Activated T-cell treated with anti-CD3 and anti-CD28 coated beads, Interleukin-2, amount 50 U/mL, for 72 hours (primary cell): ENCODE measurements at places on chromosomes 7 and 10. TPM values are rescaled to one million over a fixed set of nuclear protein-coding genes. Genes with fewer than 3 reads are reported as not detected.

- peaks cover 6% of the 10 kb centered on the region for H3K4me1 ChIP-seq
- H3K4me3 ChIP-seq = no peak overlapping the region
- H3K27me3 ChIP-seq = peaks cover 10% of the 10 kb centered on the region
- H3K36me3 ChIP-seq = no peaks in the 10 kb centered on the region
- no peak for DNase-seq
These were observed 19.7 kb downstream of the LIPK start for GRCh38 chr10:88725798-88726197.

- no peak overlapping the region for H3K4me3 ChIP-seq
- DNase-seq = no peak
- H3K36me3 ChIP-seq = no peaks in the 10 kb centered on the region
- peaks cover 9% of the 10 kb centered on the region for H3K4me1 ChIP-seq
- H3K27me3 ChIP-seq = peaks cover 38% of the 10 kb centered on the region
These were observed 4.0 kb upstream of the GFRA1 start for GRCh38 chr10:116276981-116277380.

DNA sequence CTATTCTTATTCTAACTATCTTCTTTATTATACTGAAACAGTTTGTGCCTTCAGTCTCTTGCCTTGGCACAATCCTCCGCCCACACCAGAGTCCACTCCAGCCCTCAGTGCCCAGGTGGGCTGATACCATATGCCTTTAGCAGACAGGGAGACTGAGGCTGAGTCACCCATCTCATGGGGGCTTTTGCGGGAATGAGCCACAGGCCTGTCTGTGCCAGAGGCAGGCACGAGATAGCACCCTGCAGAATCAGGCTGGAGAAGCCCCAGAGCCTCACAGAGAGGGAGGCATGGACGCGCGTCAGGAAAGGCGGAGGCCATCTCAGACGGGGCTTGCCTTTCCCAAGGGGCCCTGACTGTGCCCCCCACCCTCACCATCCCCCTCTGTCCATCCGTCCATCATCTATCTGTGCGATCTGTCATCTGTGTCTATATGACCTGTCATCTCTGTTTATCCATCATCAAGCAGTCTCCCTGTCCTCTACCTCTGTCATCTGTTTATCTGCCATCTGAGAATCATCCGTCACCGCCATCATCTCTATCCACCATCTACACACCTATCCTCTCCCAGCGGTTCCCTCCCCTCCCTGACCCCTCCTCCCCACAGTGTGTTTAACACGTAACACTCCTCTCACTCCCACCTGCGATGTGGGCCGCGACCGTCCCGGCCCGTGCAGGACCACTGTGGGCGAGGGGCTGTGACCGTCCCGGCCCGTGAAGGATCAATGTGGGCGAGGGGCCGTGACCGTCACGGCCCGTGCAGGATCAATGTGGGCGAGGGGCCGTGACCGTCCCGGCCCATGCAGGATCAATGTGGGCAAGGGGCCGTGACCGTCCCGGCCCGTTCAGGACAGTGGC lies 7.3 kb upstream of the ADAP1 start:
- H3K4me3 ChIP-seq = no peak overlapping the region
- H3K27me3 ChIP-seq = no peaks in the 10 kb centered on the region
- no peaks in the 10 kb centered on the region for H3K36me3 ChIP-seq

DNA sequence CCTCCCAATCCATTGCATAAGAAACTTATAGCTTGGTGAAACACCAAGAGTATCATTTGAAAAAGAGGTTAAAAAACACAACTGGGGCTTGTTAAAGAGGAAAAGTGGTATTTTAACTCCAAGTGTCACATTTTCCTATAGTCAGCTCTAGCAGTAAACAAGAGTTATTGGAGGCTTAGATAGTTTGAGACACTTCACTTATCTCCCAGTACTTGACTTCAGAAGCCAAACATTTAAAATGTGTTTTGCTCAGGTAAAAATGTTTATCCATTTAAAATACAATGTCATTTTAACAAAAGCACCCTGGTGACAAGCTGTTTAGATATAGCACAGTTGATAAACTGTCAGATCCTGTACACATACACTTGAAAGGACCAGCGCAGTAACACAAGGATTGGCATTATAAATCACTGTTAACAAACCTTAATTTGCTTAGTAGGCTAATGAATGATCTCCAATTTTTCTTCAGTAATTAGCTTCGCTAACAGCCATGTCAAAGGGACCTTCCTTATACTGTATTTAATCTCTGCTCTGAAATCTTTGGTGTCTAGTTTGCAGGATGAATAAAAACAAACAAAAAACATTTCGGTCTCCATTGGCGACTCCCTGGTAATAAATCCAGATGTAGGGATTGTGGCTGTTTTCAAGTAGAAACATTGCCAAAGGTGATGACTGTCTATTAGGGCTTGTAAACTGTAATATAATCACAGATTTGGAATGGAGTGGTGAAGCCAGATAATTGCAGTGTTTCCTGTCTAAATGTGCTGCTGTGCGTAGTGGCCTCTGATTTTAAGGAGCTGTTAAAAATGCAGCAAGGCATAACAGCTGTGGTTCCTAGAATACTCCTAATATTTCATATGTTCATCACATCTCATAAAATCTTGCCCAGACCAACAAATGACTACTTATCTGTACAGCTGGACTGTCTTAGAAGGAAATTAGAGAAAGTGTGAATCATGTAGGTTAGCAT lies 545.1 kb downstream of the AUTS2 start:
- DNase-seq = no peak
- H3K4me1 ChIP-seq = no peaks in the 10 kb centered on the region
- no peak overlapping the region for H3K4me3 ChIP-seq
- no peaks in the 10 kb centered on the region for H3K36me3 ChIP-seq

GRCh38 chr10:124705381-124705740 lies 38.8 kb downstream of the FAM53B start:
- H3K4me1 ChIP-seq = peaks cover 96% of the 10 kb centered on the region
- H3K4me3 ChIP-seq = no peak overlapping the region
- H3K27ac ChIP-seq = no peak overlapping the region
- no peaks in the 10 kb centered on the region for H3K27me3 ChIP-seq
- no peak for DNase-seq

- H3K27ac ChIP-seq = no peak overlapping the region
- no peak overlapping the region for H3K4me3 ChIP-seq
- no peaks in the 10 kb centered on the region for H3K36me3 ChIP-seq
- H3K27me3 ChIP-seq = no peaks in the 10 kb centered on the region
- no peak for DNase-seq
- H3K4me1 ChIP-seq = peaks cover 15% of the 10 kb centered on the region
These were observed 110.9 kb upstream of the PPIF start for GRCh38 chr10:79236433-79236765.

DNA sequence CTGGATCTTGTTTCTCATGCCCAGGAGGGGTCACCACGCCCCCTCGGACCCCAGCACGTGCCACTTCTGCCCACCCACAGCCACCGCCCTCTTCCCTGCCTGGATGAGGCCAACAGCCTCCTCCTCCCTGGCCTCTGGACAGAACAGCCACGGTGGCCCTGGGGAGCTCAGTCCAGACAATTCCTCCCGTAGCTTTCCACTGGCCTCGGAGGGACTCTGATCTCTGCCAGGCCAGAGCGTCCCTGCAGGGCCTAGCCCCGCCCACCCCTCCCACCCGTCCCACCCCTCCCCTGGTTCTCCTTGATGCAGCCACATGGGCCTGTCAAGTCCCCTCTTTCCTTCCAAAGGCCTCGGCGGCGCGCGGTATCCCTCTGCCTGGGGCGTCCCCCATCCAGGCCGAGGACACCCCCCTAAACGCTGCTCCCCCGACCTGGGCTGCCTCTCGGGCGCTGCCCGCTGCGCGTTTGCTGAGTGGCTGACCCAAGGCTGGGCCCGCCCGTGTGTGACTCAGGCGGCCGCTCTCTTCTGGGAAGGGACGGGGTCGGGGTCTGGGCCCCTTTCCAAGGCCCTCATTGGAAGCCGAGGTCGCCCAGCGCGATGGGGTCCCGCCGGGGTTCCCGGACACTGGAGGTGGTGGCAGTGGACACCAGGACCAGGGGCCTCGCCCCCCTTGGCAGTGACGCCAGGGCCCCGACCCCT lies 557 bp downstream of the TMEM120A start:
- H3K27ac ChIP-seq = no peak overlapping the region
- DNase-seq = peak; percentile 22
- H3K4me1 ChIP-seq = peaks cover 26% of the 10 kb centered on the region
- H3K4me3 ChIP-seq = peak overlapping the region; percentile 82
- H3K27me3 ChIP-seq = no peaks in the 10 kb centered on the region

DNA sequence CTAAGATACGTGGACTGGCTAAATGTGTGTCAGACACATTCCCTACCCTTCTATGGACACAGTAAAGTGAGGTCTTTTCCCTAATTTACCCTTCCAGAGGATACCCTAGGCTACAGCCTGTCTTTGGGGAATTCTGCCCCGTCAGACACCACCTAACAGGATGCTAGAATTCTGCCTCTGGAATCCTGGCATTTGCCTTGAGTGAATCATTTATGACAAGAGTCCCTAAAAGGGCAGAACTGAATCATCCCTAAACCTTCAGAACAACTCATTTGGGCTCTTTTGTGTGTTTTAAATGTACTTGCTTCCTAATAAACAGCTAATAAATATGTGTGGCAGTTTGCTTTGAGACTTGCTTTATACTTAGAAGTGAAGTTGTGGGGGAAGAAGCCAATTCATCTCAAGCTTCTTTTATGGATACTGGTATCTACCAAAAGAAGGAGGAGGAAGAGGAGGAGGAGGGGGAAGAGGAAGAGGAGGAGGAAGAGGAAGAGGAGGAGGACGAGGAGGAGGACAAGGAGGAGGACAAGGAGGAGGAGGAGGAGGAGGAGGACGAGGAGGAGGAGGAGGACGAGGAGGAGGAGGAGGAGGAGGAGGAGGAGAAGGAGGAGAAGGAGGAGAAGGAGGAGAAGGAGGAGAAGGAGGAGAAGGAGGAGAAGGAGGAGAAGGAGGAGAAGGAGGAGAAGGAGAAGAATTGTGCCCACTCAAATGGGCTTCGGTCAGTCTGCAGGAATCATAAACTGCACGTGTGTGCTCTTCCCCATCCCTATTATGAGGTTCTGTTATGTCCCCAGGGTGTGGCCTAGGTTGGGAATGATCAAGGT lies 27.1 kb downstream of the PARP12 start:
- no peaks in the 10 kb centered on the region for H3K27me3 ChIP-seq
- no peak for DNase-seq
- no peak overlapping the region for H3K27ac ChIP-seq
- peaks cover 6% of the 10 kb centered on the region for H3K36me3 ChIP-seq
- H3K4me3 ChIP-seq = no peak overlapping the region

GRCh38 chr10:2619916-2620315 lies 447.4 kb upstream of the PFKP start:
- H3K4me3 ChIP-seq = no peak overlapping the region
- H3K4me1 ChIP-seq = no peaks in the 10 kb centered on the region
- no peak overlapping the region for H3K27ac ChIP-seq
- peaks cover 14% of the 10 kb centered on the region for H3K27me3 ChIP-seq

GRCh38 chr10:23448802-23449570 lies 10.1 kb downstream of the OTUD1 start:
- no peak for DNase-seq
- peak overlapping the region; percentile 89 for H3K27ac ChIP-seq
- peak overlapping the region; percentile 70 for H3K4me3 ChIP-seq
- no peaks in the 10 kb centered on the region for H3K27me3 ChIP-seq
- H3K4me1 ChIP-seq = peaks cover 48% of the 10 kb centered on the region

DNA sequence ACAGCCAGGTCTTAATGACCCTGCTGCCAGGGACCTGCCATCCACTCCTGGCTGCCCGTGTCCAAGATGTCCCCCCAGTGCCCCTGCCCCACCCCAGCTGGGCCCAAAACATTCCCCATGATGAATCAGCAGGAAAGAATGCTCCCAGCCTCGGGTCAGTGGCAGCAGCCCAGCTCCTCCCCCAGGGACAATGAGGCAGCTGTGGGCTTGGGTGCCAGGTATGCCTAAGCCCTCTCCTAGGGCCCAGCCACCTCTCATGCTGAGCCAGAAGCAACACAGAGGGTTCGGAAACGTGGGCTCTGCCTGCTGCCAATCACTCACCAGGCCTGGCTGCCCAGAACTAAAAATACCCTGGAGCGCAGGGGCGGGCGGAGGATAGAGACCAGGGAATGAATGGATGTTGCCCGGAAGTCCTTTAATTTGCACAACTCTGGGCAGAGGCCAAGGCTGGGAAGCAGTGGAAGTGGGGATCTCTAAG lies 1.5 kb upstream of the LOXL4 start:
- H3K27ac ChIP-seq = no peak overlapping the region
- H3K36me3 ChIP-seq = no peaks in the 10 kb centered on the region
- peaks cover 74% of the 10 kb centered on the region for H3K27me3 ChIP-seq
- no peak overlapping the region for H3K4me3 ChIP-seq
- no peaks in the 10 kb centered on the region for H3K4me1 ChIP-seq
- DNase-seq = no peak

Gene MNX1
- 0.17 TPM for total RNA-seq

- H3K27me3 ChIP-seq = peaks cover 13% of the 10 kb centered on the region
- H3K4me3 ChIP-seq = no peak overlapping the region
- DNase-seq = no peak
- no peaks in the 10 kb centered on the region for H3K36me3 ChIP-seq
- peaks cover 8% of the 10 kb centered on the region for H3K4me1 ChIP-seq
These were observed 30.1 kb upstream of the CDHR3 start for GRCh38 chr7:105932835-105933477.

DNA sequence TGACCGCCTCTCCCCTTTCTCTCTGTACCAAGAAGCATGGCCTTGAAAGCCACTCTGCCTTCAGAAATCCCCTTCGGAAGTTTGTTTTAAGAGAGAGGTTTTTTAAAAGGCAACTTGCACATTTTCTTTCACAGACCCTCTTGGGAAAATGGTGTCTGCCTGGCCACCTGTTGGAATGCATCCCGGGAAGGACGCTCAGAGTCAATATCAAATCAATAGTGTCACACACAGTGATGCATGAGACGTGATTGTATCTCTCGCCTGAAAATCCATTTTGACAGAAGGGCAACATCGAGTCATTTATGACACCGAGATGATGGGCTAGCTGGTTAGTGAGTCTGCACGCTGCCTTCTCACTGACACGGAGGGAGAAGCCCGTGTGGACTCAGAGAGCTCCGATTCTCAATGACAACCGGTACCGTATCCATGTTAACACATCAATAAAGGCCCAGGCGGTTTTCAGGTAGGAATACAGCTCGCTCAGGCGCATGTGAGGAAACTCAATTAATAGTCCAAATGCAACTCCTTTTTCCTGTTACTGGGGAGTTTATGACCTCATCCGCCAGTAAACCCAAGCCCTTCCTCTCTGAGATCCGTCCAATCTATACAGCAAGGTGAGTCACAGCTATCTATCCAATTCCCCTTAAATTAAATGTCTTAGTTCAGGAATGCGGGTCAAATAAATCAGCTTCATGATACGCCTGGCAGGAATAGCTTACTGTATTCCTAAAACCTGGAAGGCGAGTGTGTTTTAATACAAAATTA lies 621.5 kb upstream of the MKI67 start:
- H3K36me3 ChIP-seq = no peaks in the 10 kb centered on the region
- H3K4me3 ChIP-seq = no peak overlapping the region
- DNase-seq = no peak
- peaks cover 5% of the 10 kb centered on the region for H3K27me3 ChIP-seq

Gene HOXA7
- not detected for total RNA-seq

Gene UPP1
- total RNA-seq = 92.2 TPM

DNA sequence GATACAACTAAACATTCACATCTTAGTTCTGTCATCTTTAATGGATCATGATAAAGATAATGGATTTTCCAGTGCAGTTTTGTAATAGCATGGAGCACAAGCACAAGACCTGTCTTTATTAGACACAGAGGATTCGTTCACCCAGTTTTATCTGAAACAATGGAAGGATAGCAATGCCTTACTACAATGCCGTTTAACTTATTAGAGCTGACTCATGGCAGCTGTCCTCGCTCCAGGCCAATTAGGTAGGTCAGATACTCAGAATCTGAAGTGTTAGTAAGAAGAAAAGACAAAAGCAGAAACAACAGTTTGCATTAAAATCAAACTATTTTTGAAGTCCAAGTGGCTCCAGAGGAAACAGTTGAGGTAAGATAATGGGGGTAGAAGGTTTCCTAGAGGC lies 12.8 kb downstream of the OR13A1 start:
- H3K4me1 ChIP-seq = no peaks in the 10 kb centered on the region
- DNase-seq = no peak
- no peak overlapping the region for H3K27ac ChIP-seq

Gene CHST3
- total RNA-seq = 0.38 TPM
